ENCODE measurements at places on chromosomes 4 and X.

- DNase-seq = no peak
Measured at GRCh38 chrX:149541521-149542047, 772 bp downstream of the EOLA1 start.

DNA sequence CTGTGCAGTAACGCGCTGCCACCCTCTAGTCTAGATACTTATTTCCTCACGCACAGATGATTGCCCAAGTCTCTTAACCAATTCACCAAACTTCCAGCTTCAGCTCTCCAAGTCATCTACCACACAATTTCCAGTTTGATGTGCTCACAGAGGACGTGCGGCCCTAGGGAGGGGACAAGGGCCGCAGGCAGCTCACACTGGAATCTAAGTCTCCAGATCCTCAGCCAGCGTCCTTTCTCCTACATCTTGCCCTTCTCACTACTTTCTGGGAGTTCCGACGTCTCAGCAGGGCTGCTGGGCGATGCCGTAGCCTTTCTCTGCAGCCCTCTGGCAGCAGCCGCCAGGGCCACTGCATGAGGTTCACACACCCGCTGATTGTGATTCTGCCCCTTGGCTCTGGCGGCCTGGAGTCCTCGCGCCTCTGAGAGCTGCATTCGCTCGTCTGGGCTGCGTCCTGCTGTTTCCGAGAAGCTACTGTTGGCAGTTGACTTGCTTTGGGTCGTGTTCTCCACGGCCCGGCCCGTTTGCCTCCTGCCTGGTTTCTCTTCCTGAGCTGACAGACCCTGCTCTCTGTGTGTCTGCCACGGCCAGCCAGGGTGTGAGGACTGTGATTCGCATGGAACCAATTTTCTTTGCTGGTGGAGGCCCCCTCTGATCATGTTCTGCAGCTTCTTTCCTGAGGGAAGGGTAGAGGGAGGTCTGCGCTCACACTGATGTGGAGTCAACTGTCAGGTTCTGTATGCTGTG is 14.1 kb upstream of the TMEM131L start:
- no peak for DNase-seq

DNA sequence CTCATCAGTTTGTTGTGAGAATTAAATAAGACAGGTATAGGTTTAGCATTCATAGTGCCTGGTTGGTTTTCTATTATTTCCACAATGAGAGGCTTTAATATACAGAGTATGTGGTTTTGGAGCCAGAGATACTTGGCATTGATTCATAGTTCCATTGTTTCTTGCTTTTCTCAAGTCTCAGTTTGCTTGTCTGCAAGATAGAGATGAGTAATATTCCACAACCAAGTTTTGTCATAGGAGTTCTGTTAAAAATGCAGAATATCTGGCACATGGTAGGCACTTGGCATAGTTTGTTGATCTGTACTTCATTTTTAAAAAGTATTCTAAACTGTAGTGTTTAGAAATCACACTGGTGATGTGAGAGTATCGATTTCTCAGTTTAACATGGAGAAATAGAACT is 37.5 kb upstream of the EDA2R start:
- DNase-seq = no peak

- no peak for DNase-seq
Measured at GRCh38 chr4:2341911-2342652, 76.4 kb downstream of the ZFYVE28 start.

DNA sequence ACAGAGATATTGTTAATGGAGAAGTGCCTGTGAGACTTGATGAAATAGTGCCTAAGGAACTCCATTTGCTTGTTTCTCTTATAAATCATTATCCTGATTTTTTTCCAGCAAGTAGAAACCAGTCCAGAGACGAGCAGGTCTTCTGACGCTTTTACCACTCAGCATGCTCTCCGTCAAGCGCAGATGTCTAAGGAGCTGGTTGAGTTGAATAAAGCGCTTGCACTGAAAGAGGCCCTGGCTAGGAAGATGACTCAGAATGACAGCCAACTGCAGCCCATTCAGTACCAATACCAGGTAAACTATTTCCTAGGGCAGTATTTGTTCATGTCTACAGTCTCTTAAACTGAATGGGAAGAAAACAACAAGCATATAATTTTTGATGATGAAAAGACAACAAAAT is 63.6 kb downstream of the KIF4A start:
- DNase-seq = no peak

DNA sequence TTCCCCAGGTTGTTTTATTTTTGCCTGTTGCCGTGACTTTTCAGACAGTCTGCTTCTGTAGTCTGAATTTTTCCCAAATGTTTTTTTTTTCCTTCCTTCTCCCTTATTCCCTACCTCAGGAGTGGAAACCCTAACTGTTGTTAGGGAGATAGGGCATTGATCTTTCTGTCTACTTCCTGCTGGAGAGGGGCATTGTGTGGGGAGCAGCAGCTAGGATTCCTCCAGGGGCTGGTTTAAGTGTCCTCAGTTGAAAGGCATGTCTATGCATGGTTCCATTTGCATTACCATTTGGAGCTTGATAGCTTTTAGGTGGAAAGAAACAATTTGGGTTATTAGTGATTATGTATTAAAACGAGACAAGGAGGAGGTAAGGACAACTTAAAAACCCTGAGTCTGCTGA is 383.9 kb downstream of the DCAF12L2 start:
- no peak for DNase-seq

DNA sequence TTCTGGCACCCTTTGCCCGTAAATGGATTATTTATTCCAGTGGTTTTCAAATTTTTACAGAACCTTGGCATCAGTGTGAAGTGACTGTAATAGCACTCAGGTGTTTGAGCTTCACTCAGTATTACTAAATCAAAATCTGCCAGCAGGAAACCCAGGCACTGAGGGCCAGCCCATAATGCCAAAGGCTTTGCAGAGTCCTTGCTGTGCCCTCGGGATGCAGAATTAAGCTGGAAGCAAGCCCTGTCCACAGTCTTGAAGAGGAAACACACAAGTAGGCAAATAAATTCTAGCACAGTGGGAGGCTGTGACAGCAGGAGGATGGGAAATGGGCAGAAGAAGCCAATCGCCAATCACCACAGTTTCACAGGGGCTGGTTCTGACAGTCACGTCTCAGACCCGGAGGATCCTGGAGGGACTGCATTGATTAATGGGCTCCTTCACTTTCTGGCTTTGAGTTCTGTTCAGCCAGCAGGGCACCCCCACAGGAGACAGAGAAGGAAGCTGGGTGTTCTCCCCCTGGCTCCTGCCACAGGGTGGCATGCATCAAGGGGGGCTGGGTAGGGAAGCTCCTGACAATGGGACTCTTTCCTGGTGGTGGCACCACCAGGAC is 138.8 kb downstream of the MTNR1A start:
- no peak for DNase-seq

DNA sequence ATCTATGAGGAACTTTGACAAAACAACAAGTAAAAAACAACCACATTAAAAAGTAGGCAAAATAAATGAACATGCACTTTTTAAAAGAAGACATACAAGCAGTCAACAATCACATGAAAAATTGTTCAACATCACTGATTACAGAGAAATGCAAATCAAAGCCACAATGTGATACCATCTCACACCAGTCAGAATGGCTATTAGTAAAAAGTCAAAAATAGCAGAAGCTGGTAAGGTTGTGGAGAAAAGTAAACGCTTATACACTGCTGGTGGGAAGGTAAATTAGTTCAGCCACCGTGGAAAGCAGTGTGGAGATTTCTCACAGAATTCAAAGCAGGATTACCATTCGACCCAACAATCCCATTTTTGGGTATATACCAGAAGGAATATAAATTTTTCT is 17.0 kb upstream of the LNX1 start:
- DNase-seq = no peak

GRCh38 chrX:29662759-29663503 is 552.4 kb upstream of the MAGEB2 start:
- peak; percentile 2 for DNase-seq

Measured in H54 (cell line).